ENCODE measurements at places on chromosomes 5 and 9.

DNA sequence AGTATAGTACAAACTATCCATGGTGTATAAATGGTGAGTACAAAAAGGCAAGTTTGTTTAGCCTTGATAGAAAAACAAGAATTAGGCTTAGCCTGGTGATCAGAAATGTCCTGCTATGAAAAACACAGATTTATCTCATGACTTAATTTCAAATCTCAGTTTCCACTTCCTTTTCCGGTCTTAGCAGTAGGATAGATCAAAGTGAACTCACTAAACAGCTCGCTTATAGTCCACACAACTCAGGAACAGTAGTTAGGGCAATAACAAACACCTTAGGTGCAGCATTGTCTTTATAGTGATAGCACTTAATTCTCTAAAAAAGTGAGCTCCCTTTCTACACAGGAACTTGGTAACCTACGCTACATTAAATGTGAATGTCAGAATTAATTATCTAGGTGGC, 11.4 kb downstream of the GOLGA1 start:
- no peak for DNase-seq

DNA sequence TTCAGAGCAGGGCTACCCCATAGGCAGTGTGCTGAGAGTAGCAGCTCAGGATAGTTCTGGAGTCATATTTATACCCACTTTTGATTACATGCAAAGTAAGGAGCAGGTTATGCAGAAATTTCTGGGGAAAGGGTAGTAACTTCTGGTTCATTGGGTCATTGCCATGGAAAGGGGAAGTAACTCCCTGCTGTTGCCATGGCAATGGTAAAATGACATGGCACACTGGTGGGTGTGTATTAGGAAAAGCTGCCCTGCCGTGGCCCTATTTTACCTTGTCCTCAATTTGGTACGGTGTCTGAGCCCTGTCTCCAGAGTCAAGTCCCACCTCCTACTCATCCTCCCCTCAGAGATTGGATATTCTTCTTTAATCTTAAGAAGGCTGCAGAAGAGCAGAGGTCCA, 526.7 kb upstream of the TYRP1 start:
- no peak for DNase-seq

- no peak for DNase-seq
Observed at GRCh38 chr5:53170746-53171349, 61.3 kb upstream of the MOCS2 start.

DNA sequence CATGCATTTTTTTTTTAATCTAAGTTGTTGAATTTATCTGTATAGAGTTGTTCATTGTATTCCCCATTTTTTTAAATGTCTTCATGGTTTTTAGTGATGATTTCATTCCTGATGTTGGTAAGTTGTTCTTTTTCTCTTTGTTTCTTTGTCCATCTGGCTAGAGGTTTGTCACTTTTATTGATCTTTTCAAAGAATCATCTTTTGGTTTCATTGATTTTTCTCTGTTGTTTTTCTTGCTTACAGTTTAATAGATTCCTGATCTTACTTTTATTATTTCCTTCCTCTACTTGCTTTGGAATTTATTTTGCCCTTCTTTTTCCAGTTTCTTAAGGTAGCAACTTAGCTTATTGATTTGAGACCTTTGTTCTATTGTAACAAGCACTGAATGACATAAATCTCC, 114.2 kb downstream of the AOPEP start:
- DNase-seq: no peak

DNA sequence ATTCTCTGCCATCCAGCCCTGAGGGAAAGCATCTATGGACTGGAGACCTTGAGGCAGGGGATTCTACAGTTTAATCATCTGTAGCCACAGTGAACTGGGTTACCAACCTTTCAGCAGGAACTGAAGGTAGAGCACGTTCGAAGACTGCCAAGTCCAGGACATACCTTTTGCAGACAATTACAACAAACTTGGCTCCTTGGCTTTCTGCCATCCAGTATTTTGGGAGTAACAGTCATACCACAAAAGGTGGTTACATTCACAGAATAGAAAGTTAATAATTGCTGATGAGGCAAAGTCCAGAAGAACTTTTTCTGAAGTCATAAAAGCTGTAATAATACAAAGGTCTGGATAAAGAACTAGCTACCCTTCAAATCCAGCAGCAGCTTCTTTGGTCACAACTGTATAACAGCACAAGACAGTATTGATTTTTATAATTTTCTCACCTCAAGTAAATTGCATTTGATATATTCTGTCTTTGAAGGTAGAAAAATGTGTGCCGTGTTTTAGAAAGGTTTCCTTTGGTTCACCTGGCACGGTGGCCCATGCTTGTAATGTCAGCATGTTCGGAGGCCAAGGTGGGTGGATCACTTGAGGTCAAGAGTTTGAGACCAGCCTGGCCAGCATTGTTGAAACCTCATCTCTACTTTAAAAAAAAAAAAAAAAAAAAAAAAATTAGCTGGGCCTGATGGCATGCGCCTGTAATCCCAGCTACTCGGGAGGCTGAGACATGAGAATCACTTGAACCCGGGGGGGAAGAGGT, 236.6 kb downstream of the NR3C1 start:
- no peak for DNase-seq

GRCh38 chr9:135910216-135910615, 2.9 kb upstream of the CAMSAP1 start:
- no peak for DNase-seq

DNA sequence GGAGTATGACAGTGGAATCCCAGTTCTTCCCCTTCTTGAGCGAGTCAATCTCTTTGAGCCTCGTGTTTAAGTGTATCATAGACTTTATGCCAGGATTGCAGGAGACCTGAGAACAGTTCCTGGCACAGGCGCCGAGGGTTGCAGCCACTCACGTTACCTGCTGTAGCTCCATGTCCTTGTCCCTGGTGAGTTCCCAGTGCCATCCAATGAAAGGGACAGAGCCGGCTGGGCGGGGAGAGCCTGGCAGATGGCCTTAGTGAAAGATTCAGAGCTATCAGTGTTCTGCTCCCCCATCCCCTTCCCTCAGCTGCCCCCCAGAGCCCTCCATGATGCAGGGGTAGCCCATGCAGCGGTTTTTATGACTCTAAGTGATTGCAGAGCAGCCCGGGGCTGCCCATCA, 554.0 kb downstream of the BNC2 start:
- no peak for DNase-seq

DNA sequence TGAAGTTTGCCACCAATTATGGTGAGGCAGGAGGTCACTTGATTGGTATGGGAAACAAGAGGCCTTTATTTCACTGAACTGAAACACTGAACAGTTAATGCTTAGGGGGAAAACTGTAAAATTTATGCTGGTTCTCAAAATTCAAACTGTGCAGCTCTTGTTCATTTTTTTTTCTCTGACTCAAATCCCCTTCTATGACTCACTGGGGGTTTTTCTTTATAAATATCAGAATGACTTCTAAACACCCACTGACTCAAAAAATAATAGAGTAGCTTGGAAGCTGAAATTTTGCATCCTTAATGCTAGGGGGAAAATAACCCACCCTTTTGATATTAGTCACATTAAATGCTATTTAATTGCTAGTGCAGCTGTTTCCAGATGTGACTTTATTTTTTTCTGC, 24.1 kb upstream of the OTP start:
- no peak for DNase-seq

- DNase-seq: no peak
Observed at GRCh38 chr5:1139331-1140170, 27.7 kb upstream of the SLC12A7 start.

GRCh38 chr5:83374547-83374946, 97.0 kb upstream of the VCAN start:
- DNase-seq: no peak

- no peak for DNase-seq
Observed at GRCh38 chr9:84447305-84447704, 106.7 kb upstream of the SLC28A3 start.

DNA sequence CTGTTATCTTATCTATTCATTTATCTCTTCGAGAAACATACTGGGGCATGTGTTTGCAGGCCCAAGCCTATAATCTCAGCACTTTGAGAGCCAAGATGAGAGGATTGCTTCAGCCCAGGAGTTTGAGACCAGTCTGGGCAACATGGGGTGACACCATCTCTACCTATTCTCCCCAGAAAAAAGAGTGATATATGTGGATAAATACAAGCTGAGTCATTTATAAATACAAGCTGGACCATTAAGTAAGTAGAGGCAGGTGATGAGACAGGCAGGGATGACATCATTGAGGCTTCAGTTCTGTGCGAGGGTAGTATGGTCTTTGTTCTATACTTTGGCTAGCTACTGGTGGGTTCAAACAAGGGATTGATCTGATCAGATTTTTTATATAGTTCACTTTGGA, 25.6 kb downstream of the PBX3 start:
- DNase-seq: no peak

- no peak for DNase-seq
Observed at GRCh38 chr9:20563917-20564316, 58.4 kb downstream of the MLLT3 start.

DNA sequence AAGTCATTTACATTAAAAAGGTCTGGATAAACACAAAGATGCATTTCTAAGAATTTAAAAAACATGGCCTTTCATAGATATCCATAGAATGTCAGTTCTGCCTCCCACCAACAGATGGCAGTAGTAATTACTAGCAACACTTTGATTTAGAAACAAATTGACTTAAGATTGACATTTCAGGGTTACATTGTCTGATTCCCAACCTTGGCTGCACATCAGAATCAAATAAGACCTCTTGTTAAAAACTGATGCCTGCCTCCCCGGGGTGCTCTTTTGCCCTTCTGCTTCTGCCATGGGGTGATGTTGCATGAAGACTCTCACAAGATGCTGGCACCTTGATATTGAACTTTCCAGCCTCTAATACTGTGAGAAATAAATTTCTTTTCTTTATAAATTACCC, 146.2 kb upstream of the GPR151 start:
- DNase-seq: no peak

DNA sequence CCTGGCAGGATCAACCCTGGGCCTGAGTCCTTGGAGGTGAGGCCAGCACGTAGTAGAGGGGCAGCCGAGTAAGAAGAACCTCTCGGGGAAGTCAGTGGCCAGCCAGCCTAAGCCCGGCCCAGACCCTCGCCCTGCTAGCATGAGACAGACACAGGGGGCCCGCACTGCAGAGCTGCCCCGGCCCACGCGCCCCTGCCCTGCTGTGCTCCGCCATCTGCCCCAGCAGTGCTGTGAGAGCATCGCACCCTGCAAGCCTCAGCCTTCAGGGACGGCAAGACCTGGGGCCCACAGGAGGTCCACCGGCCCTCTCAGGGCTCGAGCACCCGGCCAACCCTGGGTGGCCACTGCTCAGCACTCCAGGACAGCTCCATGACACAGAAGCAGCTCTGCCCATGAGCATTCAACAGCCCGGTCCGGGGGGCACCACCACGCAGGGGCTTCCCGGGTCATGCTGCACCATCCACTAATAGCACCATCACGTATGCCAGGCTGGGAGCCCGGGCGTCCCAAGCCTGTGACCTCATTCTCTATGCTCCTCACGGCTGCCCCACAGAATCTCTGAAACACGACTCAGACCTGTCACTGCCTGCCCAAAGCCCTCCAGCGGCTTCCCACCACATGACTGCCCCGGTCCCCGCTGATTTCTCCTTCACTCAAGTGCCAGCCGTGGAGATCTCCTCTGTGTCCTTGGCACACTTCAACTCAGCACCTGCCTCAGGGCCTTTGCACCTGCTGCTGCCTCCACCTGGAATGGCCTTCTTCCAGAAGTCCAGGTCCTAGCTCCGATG, 38.1 kb downstream of the ADAMTS2 start:
- no peak for DNase-seq

GRCh38 chr9:106075960-106076327, 381.6 kb downstream of the TMEM38B start:
- no peak for DNase-seq

DNA sequence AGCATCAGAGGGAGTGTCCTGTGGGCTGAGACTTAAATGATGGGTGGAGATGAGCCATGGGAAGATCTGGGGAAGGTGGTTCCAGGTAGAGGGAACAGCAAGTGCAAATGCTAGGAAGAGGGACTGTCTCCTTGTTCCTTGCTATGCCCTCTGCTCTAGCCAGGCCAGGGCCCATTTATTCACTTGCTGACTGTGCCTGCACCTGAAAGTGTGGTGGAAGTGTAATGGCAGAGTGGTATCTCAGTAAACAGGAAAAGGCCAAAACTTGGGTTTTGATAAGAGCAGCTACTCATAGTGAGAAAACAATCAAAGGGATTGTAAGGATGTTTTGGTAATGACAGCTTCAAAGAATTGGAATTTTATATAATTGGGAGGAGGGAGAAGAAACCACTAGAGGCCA, 32.4 kb downstream of the TLE4 start:
- no peak for DNase-seq

GRCh38 chr9:20043461-20043860, 254.6 kb upstream of the SLC24A2 start:
- no peak for DNase-seq

DNA sequence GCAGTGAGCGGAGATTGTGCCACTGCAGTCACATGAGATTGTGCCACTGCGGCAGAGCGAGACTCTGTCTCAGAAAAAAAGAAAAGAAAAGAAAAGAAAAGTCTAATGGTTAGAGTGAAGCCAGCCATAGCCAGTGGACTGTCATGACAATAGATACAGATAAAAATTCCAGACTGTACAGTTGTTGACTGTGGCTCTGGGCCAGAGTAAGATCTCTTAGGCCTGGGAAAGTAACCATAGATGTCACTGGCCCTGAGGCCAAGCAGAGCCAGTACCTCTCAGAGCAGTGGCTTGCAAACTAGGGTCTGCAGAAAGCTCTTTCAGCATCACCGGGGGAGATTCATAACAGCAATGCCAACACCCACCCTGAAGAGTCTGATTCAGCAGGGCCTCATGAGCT, 44.1 kb upstream of the SUB1 start:
- no peak for DNase-seq

DNA sequence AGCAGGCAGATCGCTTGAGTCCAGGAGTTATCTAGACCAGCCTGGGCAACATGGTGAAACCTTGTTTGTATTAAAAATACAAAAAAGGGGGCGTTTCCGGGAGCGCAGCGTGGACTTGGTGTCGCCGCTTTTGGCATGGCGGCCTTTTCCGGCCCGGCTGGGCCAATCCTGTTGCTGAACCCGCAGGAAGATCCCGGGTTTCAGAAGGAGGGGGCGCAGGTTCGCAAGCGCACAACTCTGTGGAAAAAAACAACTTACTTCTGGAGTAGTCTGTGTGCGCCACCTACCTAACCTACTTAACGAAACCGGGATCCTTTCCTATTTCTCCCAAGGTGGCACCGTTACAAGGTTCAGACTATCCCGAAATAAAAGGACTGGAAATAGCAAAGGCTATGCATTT, 198.6 kb downstream of the MSX2 start:
- no peak for DNase-seq

GRCh38 chr5:14879937-14880589, 8.5 kb upstream of the ANKH start:
- DNase-seq: no peak

- DNase-seq: no peak
Observed at GRCh38 chr5:143717400-143717799, 94.6 kb upstream of the HMHB1 start.

GRCh38 chr9:113631871-113632665, 168.5 kb downstream of the RGS3 start:
- DNase-seq: no peak

- peak; percentile 31 for DNase-seq
Observed at GRCh38 chr5:151448038-151448985, 909 bp downstream of the SLC36A1 start.
